Spleen (tissue), 13 donors: ENCODE measurements at places on chromosomes 7 and 10.

GRCh38 chr7:125934539-125934938, 1004.9 kb upstream of the POT1 start:
- H3K4me1 ChIP-seq: no peaks in the 10 kb centered on the region
- H3K27me3 ChIP-seq: no peaks in the 10 kb centered on the region
- H3K36me3 ChIP-seq: no peaks in the 10 kb centered on the region
- H3K4me3 ChIP-seq: no peak overlapping the region

GRCh38 chr10:71715026-71715425, 4.6 kb downstream of the C10orf105 start:
- H3K36me3 ChIP-seq: no peaks in the 10 kb centered on the region
- H3K4me1 ChIP-seq: peaks cover 37% of the 10 kb centered on the region
- no peaks in the 10 kb centered on the region for H3K27me3 ChIP-seq
- no peak for DNase-seq

DNA sequence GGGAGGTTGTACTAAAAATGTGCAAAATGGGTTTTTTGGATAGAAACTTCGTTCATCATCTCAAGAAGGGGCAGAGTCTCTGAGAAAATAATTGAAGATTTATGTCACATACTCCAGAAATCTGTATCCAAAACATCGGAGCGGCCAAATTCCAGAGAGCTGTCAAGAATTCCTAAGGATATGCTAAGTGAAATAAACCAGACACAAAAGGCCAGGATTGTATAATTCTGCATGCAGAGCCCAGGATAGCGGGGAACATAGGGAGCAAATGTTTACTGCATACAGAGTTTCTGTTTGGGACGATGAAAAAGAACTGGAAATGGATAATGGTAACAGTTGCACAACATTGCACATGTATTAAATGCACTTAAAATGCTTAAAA, 224.2 kb upstream of the AUTS2 start:
- no peaks in the 10 kb centered on the region for H3K36me3 ChIP-seq
- H3K4me3 ChIP-seq: no peak overlapping the region
- H3K27ac ChIP-seq: no peak overlapping the region
- H3K4me1 ChIP-seq: no peaks in the 10 kb centered on the region
- DNase-seq: no peak

GRCh38 chr7:57415326-57415725, 34.7 kb upstream of the ZNF716 start:
- no peaks in the 10 kb centered on the region for H3K4me1 ChIP-seq
- no peaks in the 10 kb centered on the region for H3K36me3 ChIP-seq
- no peak overlapping the region for H3K27ac ChIP-seq
- no peak overlapping the region for H3K4me3 ChIP-seq
- no peaks in the 10 kb centered on the region for H3K27me3 ChIP-seq
- peak; percentile 29 for DNase-seq

DNA sequence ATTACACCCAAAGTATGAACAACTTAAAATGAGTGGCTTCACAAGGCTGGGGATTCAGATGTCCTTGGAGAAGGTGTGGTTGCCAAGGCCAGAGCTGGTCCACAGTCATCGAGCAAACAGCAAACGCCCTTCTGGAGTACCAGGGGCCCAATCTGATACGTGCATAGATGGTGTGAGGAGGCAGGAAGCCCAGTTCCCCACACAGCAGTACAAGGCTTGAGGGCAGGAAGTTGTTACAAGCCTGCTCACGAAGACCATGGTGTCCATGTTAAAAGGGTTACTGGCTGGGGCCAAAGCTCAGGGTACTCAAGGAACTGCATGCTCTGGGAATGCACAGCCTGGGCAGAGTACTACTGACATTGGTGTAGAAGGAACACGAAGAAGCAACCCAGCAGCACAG, 4.6 kb upstream of the ANKRD26 start:
- DNase-seq: no peak
- H3K36me3 ChIP-seq: peaks cover 30% of the 10 kb centered on the region
- H3K27me3 ChIP-seq: no peaks in the 10 kb centered on the region
- H3K4me1 ChIP-seq: peaks cover 10% of the 10 kb centered on the region

DNA sequence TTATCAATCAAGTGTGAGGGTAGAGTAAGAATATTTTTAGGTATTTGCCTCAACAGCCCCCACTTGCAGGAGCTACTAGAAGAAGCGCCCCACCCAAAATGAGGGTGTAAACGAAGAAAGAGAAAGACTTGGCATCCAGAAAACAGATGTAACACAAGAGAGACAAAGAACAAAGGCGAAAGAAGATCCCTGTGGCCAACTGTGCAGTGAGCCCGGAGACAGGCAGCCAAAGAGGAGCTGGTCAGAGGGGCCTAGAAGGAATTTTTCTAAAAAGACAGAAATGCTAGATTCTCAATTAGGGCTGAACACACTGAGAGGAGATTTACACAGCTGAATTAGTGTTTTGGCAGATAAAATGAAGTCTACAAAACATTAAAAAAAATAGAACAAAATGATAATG, 29.6 kb upstream of the EIF5AL1 start:
- no peaks in the 10 kb centered on the region for H3K27me3 ChIP-seq
- no peak overlapping the region for H3K4me3 ChIP-seq
- no peak overlapping the region for H3K27ac ChIP-seq
- H3K4me1 ChIP-seq: no peaks in the 10 kb centered on the region
- no peaks in the 10 kb centered on the region for H3K36me3 ChIP-seq

DNA sequence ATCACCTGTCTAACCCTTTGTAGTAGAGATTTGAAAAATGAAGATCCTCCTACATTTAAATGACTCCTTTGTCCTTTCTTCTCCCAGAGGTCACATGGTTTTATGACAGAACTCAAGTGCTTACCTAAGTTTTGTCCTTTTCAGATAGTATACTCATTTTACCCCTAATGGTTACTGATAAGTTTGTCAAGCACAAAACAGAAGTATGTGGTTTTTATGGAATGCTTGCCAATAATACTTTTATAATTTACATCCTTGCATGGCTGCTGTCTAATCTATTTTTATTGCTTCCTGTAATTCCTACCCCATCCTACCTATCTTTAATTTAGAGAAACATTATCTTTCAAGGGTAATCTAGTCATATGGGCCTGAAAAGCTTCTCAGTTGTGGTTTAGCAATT, 37.5 kb downstream of the HELLS start:
- no peak overlapping the region for H3K27ac ChIP-seq
- H3K36me3 ChIP-seq: no peaks in the 10 kb centered on the region
- H3K27me3 ChIP-seq: no peaks in the 10 kb centered on the region
- no peaks in the 10 kb centered on the region for H3K4me1 ChIP-seq
